ENCODE measurements at places on chromosomes 5 and 9.

GRCh38 chr9:92479346-92479745 lies 3.0 kb downstream of the ASPN start:
- no peak for DNase-seq

DNA sequence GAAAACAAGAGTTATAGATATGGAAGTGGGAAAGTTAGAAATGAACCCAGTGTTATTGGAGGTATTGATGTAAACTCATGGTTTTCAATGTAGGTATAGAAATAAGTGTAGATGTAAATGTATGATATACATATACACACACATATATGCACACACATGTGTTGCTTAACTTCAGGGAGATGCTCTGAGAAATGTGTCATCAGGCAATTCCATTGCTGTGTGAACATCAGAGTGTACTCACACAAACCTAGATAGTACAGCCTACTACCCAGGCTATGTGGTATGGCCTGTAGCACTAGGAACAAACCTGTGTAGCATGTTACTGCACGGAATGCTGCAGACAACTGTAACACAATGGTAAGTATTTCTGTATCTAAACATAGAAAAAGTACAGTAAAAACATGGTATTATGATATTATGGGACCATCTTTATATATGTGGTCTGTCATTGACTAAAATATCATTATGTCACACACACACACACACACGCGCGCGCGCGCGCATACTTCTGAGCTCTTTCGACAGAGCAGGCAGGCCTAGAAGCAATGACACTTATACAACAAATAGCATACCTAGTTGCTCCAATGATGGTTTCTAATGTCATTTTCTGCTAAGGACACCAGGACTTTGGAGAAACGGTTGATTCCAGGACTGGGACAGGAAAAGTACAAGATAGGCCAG lies 86.6 kb downstream of the MACROH2A1 start:
- no peak for DNase-seq

GRCh38 chr5:140005145-140005591 lies 37.9 kb downstream of the NRG2 start:
- DNase-seq = no peak

DNA sequence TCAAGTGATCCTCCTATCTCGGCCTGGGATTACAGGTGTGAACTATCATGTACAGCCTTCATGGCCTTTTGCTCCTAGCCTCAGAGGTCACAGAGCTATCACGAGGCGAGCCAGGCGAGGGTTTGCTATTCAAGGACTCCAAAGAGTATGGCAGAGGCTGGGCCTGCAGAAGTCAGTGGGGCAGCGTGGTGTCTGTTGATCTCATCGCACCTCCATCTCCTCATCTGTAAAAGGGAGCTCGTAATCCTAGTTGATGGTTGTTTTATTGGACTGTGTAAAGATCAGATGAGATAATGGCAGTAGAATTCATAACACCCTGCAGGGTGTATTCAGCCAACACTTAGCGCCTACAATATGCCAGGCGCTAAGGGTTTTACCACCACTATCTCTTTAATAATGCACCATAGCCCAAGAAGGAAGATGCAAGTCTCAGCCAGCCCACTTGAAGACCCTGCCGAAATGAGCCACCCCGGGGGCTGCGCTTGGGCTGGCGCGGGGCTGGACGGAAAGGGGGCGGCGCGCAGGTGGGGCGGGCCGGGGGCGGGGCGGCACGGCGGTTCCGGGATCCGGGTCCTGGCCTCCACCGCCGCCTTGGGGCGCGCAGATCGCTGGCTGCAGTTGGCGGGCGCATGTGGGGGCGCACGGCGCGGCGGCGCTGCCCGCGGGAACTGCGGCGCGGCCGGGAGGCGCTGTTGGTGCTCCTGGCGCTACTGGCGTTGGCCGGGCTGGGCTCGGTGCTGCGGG lies at the start of gene GALNT12:
GALNT12 (plus strand) TSS at position 601 of the 744 bp plus-strand sequence; CDS start at position 630, 29 bp downstream.
- DNase-seq = no peak

- DNase-seq = no peak
Observed at GRCh38 chr5:7436521-7436920, 40.6 kb downstream of the ADCY2 start.

GRCh38 chr9:109475526-109475925 lies 22.6 kb downstream of the PTPN3 start:
- no peak for DNase-seq

DNA sequence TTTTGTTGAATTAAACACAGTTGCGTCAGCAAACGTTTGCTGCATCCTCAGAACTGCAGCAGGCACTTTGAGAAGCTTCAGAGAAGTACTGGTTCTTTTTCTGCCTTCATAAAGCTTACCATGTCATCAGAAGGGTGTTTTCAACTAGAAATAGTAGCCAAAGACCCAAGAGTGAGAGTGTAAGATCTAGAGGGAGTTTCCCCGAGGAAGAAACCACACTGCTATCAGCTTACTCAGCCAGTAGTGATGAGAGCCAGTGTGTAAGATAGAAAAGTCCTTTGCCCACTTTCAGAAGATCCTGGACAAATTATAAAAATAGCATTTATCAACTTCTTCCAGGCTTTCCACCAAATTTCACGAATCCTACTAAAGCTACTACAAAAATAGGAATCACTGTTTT lies 154.5 kb downstream of the PAPPA start:
- no peak for DNase-seq

All from HuH-7 (cell line).